ENCODE measurements at places on chromosomes 1 and 21.

- DNase-seq: no peak
Observed at GRCh38 chr1:177443003-177443402, 272.2 kb downstream of the BRINP2 start.

- no peak for DNase-seq
Observed at GRCh38 chr1:50236656-50237055, 127.9 kb downstream of the ELAVL4 start.

DNA sequence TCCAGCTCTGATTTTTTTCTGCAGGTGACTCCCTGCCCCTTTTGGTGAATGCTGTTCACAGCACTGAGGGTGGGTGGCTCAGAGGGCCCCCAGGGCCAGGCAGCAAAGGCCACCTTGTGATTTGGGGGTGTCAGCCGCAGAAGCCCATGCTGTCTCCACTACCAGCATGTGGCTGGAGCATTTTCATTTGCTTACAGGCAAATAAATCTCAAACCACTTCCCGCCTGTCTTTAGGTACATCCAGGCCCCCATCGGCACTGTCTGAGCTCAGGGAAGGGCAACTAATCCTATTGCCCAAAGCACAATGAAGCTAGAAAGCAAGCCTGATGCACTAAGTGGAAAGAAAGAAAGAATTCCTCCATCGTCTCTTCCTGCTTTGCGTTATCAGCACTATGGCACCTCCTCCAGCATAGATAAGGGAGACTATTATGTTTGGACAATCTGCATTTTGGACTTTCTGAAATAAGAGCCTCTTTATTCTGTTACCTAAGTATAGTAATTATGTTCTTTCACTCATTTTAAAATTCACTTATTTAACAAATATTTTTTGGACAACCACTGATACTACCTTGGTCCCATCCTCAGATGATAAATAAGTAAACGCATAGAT, 100.5 kb upstream of the TLR5 start:
- DNase-seq: no peak

DNA sequence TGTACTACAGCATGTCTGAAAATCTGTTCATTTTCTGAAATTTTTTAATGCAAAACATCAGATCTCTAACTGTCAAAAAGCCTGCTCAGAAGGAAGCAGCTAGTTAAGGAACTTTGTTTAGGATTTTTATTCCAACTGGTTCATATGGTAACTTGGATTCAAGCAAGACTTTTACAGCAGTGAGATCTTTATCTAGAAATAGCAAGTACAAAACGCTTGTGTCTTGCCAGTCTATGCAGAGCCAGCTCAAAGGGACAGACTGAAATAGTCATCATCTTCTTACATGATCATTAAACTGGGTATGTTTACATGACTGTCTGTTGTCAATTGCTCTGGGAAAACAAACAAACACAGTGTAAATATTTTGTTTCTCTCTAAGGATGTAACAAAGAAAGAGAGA, 37.6 kb downstream of the DDAH1 start:
- no peak for DNase-seq

GRCh38 chr1:164763098-164763497, 204.1 kb downstream of the PBX1 start:
- DNase-seq: no peak

DNA sequence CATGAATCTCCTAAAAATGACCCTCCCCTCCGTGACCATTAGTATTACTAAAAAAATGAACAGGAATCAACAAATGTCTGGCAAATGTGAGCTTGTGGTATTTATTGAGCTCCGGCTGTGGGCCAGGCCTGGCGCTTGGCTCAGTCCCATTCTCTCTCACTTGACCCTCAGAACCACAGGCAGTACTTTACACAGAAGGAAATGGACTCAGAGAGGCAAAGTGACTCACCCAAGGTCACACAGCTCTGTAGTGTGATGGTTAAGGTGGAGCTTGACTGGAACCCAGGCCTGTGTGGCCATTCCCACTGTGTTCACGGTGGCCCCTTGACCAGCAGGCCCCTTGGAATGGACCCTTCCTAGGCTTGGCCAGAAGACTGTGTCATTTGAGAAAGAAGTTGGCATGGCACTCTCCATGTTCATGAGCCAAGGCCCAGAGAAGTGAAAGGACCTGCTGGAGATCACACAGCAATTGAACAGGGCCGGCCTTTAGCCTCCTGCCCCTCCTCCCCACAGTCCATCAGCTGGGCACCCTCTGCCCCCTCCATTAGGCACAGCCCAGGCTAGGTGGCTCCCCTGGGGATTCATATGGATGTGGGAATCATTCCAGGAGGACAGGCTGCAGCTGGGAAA, 32.1 kb downstream of the FAM151A start:
- DNase-seq: peak; percentile 80

- DNase-seq: no peak
Observed at GRCh38 chr1:39761016-39761415, 10.1 kb downstream of the OXCT2 start.

- DNase-seq: no peak
Observed at GRCh38 chr1:182444497-182444896, 5.4 kb upstream of the RGSL1 start.

DNA sequence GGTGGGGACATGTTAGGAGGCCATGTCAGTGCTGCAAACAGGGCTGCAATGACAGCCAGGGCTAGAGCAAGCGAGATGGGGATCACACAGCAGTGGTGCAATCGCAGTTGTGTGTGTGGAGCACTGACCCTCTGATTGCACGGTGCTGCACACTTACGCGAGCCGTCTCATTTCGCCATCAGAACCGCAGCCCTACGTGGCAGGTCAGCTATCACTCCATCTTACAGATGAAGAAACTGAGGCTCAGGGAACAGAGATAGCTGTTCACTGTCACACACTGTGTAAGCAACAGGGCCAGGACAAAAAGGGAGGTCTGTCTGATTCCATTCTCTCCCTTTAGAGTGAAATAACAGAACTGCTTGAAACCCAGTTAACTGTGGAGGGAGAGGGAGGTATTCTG, 104.8 kb upstream of the SLC45A1 start:
- no peak for DNase-seq
